Lung microvascular endothelial cell (primary cell): ENCODE measurements at places on chromosomes 7 and 10. TPM values are rescaled to one million over a fixed set of nuclear protein-coding genes. Genes with fewer than 3 reads are reported as not detected.

DNA sequence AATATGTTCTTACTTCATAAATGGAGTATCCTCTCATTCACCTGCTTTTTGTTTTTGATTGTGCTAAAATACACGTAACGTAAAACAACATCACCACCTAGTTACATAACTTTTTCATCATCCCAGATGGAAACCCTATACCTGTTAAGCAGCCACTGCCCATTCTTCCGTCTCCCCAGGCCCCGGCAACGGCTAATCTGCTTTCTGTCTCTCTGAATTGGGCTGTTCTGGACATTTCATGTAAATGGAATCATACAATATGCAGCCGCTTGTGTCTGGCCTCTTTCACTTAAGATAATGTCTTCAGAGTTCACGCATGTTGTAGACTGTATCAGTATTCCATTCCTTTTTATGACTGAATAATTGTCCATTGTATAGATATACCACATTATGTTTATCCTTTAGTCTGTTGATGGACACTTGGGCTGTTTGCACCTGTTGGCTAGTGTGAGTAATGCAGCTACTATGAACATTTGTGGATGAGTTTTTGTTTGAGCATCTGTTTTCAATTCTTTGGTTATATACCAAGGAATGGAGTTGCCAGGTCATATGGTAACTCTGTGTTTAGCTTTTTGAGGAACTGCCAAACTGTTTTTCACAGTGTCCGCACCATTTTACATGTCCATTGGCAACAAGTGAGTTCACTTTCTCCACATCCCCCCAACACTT is 14.1 kb upstream of the SUN1 start:
- peak; percentile 47 for DNase-seq

DNA sequence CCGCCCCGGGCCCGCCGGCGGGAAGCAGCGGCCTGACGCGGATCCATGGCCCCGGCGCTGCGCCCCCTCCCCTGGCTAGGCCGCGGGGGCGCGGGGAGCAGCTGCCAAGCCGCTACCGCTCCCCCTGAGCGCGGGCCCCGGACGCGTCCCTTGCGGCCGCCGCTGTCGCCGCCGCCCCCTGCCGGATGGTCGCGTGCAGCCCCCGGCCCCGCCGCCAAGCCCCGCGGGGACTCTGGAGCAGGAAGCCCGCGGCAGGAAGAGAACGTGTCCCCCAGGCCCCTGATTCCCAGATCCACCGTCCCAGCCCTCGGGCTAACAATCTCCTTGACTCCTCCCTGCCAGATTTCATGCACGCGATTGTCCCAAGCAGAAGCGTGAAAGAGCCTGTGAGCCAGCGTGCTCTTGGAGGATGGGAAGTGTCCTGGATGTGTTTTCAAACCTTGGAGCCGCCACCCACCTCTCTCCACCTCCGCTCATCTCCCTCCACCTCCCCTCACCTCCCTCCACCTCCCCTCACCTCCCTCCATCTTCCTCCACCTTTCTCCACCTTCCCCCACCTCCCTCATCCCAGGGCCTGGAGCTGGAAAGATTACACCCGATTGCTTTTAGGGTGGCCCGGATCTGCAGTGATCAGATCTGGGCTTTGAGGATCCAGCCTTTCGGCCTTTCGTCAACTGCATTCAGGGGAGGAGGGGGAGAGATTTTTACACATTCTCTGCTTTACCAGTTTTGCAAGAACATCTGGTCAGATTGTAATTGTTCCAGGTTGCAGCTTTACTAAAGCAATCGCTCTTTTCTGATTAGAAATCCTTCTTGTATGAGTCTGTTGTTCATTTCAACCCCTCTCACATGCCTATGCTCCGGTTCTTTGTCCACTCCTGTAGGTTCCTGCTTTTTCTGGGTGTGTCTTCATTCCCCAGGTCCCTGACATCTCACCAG is 570 bp upstream of the PRTFDC1 start:
- DNase-seq, result peak; percentile 60

DNA sequence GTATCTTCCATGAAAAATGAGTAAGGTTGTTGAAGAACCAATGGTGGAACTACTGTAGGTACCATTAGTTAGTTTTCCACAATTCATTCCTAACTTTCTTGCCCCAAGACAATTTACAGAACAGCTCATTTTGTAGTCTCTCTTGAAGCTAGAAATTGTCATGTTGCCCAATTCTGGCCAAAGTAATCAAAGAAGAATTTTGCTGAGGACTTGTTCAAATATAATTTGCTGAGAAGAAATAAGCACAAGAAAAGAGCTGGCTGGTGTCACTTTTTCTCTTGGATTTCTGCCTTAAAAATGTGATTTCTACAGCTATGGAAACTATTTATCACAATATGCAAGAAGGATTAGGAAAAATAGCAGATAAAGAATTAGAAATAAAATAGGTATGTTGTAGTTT is 199.2 kb upstream of the SEMA3A start:
- DNase-seq, result no peak

DNA sequence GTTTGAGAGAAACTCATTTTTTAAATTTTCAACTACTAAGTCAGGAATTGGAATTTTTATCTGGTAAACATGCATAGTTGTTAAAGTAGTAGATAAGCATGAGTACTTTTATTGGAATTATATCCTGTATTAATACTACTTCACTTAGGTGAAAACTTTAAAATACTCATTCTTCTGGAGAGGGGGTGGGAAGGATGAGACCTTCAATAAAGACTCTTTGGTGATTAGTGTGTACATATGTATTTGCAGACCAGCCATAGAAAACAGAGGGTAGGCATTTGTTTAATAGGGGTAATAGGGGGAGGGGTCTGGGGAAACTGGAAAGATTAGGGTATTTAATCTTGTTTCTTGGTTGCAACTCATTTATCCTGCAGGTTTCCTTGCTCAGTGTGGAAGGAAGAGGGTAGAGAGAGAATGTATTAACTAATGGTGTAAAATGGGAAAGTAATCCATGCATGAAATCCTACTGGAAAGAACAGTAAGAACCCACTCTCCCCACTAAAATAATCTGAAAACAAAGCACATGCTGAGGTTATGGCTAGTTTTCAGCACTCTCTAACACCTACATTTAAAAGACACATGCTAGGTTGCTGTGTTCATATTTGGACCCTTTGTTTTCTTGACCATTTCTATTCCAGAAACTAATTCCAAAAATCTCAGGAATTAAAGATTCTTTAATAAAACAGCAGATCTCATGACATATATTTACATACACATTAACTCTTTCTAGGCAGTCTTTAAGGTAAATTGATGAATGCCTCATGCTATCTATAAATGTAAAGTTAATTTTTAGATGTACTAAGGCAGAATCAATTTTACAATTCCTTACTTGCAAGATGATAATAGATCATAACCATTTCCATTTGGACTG is 6.2 kb upstream of the IGF2BP3 start:
- no peak for DNase-seq

DNA sequence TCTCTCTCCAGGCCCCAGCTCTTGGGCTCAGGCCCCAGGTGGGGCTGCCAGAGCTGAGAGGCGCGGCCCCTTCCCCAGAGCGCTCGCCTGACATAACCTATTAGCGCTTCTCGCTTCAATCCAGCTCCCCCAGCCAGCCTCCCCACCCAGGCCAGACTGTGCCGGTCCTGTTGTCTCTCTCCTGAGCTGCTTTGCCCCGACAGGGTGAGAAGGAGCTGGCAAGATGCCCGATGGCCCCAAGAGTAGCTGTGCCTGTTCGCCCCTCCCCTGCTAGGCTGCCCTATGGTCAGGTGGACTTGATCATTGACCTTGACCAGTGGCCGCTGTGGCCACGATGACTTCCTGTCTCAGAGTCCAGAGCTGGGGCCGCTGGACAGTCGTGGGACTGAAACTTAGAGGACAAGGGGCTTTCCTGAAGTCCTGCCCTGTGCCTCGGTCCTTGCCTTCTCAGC is 9.1 kb downstream of the TMEM270 start:
- DNase-seq, result no peak

DNA sequence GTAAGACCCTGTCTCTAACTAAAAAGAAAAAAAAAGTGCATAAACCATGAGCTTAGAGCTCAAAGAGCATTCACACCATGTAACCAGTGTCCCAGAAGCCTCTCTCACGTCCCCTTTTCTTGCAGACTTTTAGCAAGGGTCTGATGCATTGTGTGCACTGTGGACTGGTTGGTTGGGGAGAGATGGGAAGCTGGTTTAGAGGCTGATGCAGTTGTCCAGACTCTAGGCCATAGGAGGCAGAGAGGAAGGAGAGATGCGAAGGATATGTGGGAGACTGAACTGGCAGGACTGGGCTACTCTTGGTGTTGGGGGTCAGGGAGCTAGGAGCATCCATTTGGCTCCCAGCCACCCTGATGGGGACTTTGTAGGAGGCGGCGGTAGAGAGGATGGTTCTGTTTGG is 1.8 kb downstream of the SSC4D start:
- DNase-seq, result no peak

TMEM176B gene
- total RNA-seq, result not detected in 2 replicates

TFPI2 gene
- total RNA-seq, result 72.1 and 139 TPM in 2 replicates

TAC1 gene
- total RNA-seq, result not detected in 2 replicates

DNA sequence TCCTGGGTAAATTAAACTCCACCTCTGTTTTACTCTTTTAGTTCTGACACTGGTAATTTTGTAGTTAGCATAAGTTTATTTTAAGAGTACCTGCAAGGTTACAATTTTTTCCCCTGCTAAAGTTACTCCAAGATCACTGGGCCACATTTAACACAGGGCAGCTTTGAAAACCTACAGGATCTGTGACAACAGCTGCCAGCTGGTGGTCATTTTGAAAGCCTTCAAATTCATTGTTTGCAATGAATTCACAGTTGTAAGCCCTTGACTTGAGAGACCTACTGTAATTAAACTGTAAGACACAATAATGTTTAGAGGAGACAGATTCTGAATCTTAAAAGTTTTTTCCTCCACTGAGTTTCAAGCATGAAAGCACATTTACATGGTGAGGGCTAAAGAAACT is 129.6 kb downstream of the CNOT4 start:
- no peak for DNase-seq

KCNMA1 gene
- total RNA-seq, result 0.87 TPM in 1 of 2 replicates, not detected in the other
